ENCODE measurements at places on chromosomes 6 and 20.

DNA sequence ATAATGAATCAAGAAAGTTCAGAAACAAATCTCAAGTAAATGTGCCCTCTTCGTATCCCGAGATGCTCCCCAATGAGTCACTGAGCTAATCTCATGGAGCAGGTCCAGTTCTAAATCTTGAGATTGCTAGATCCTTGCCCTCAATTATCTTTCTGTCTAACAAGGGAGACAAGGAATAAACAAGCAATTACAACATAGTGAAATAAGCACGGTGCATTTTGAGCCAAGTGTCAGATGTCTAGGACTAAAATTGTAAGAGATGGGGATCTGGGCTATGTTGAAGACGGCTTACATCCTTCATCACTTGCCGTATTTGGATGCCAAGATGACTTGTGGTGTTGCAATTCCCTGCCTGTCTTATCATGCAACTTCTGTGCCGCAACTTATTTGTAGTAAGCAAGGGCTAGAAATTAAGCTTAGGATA, 56.5 kb upstream of the ADGRF1 start:
- DNase-seq, result no peak

DNA sequence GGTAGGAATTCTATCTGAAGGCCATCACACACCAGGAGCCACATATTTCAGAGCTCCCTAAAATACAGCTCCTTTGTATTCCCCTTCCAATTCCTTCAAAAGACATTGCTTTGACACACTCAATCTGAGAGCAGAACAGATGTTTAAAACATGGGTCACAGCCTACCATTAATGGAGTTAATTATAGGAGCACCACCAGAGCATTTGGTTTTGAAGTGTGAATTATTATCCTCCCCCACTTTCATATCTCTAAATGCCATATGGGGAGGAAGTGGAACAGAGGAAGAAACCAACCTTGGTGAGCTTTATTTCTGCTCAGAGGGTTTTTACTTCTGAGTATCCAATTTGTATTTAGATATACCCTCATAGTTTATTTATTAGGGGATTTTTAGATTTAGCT, 50.7 kb upstream of the TNFRSF21 start:
- DNase-seq, result no peak

DNA sequence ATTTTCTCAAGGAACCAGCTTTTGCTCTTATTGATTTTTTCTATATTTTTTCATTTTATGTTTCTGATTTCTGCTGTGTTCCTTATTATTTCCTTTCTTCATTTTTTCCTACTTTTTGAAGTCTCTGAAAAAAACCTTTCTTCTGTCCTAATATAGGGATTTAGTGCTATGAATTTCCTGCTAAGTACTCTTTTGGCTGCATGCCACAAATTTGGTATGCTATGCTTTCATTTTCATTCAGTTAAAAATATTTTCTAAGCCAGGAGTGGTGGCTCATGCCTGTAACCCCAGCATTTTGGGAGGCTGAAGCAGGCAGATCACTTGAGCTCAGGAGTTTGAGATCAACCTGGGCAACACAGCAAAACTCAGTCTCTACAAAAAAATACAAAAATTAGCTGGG, 30.6 kb downstream of the SIRPD start:
- no peak for DNase-seq

DNA sequence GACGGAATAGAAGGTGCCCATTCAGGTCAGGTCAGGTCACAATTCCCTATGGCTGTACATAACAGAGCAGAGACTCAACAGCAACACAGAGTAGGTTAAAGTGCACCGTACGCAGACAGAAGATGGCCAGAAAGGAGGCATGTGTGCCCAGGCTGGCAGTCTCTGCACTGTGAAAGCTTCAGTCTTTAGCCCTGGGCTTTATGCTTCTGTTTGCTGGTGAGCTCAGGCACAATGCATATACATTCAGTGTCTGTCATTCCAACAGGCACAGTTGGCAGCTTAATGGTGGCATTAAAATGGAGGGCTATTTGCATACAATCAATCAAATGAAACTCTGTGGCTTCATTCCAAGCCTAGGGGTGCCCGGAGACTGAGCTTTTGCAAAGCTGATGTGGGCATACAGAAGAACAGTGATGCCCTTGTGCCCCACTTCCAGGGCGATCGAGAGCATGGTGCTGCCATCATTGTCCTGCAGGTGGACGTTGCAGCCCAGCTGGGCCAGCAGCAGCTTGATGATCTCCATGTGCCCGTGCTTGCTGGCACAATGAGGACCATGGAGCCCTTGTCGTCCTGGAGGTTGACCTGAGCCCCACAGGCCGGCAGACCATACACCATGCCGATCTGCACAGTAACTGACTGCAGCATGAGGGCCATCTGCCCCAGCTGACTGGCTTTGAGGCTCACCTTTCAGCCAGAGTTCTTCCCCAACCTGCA, 22.4 kb downstream of the TRMT6 start:
- no peak for DNase-seq

DNA sequence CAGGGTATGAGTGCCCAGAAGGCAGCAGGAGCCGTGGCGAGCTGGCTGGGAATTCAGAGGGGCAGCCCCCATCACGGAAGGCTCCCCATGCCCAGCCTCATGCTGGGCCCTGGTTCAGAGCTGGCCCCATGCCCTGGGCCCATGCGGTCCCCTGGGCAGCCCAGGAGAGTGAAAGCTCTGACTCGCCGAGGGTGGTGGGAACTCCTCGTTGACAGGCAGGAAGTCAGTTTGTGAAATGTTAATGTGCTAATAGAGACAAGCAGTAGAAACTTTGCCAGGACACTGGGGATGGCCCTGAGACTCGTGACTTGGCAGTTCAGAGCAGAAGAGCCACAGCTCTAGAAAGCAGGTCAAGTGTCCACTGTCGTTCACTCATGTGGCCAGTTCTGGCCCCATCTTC, 353.0 kb downstream of the TAF4 start:
- no peak for DNase-seq
